NCI-H510A (cell line): ENCODE measurements at places on chromosomes 7 and 10.

DNA sequence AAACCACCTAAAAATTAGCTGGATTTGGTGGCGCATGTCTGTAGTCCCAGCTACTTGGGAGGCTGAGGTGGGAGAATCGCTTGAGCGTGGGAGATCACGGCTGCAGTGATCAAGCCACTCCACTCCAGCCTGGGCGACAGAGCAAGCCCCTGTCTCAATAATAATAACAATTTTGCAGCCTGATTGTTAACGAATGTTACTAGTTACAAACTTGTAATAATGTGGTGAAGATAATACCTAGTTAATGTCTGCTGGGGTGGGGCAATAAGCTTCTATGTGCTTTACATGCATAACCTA lies 1.2 kb upstream of the ATAD1 start:
- DNase-seq: no peak

DNA sequence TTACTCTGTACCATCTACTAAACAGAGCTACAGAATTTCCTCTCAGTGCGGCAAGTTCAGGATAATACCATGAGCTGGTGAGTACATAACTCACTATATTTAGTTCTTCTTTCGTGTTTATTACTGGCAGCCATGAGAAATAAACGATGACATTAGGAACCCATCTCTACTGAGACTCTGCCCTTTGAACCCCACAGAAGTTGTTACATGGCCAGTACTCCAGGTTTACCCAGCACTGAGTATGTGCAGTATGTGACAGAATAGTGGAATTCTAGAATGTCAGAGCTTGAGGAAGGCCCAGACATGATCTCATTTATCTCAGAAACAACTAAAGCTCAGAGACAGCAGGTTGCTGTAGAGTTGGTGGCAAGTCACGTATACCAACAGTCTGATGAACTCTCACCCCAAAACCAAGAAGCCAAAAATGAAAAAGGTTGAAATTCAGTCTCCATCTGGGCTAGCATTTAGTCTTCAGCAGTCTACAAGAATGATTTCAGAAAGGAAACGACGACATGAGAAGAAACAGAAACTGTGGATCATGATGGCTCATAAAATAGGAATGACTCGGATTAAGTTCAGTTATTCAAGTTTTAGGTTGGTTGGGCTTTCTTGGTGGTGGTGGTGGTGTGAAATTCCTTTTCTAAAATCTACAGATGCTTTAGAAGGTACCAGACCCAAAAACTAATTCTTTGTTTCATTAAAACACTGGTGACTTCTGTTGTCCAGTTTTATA lies 78.5 kb downstream of the SORBS1 start:
- no peak for DNase-seq

DNA sequence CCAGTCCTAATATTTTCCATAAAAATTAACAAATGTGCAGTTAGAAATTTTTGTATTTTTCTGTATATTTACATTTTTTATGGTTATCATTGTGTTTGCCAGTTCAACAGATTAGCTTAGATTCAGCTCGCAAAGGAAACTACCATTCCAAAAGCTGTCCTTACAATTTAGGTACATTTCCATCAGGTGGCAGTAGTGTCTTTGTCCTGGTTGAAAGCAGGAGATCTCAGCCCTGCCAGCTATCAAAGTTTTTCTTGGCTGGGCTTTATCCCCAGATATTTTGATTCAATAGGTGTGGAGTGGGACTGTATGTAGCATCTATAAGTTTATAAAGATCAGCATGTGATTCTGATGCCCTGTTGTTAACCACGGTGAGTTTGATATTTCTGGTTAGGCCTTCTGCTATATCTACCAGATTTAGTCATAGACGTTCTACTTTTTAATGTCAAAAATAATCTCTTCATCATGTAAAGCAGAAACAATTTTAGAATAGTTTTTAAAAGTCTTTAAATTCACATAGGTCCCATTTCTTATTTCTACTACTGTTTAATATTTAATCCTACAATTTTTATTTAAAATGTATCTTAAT lies 15.5 kb upstream of the ICA1 start:
- DNase-seq: no peak

DNA sequence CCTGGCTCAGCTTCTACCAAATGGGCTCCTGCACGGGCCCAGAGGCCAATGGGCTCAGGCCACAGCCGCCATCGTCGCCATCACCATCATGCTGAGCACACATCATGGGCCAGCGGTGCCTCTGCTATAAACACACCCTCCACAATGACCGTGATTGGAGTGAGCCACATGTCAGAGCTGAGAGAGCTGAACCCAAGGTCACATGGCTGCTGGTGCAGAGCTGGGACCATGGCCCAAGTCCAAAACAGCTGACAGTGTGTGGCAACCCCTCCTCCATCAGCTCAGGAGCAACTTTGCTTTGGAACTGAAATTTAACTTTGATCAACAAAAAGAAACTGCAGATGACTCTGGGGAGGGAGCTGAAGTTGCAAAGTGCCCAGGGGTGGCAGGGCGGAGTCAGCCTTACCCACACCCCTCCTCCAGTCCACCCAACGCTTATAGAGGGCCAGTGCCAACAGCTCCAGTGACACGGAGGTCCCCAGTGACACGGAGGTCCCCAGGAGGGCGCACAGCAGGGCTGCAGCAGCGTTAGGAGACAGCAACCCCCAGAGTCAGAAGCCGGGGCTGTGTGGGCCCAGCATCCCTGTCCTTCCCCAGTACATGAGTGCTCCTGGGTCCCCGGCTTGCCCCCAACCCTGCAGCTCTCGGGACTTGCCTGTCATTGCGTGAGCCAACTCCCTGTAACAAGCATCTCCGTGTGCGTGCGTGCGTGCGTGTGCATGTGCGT lies 249.6 kb downstream of the ELFN1 start:
- DNase-seq: no peak

DNA sequence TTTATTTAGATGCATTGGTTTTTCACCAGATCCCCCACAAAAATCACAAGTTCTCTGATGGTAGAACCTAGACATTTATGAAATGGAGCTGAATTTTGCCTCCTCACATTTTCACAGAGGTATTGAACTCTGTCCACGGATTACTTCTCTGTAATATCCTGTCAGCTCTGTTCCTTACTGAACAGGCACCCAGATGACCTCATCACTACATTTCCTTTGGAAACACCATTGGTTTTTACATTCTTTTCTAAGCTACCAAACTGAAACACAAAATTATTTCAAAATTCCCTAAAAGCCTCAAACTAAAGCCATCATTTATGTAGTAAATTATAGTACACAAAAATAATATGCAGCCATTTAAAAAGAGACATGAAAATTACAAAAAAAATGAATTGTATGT lies 98.3 kb upstream of the KCNIP2 start:
- DNase-seq: no peak

DNA sequence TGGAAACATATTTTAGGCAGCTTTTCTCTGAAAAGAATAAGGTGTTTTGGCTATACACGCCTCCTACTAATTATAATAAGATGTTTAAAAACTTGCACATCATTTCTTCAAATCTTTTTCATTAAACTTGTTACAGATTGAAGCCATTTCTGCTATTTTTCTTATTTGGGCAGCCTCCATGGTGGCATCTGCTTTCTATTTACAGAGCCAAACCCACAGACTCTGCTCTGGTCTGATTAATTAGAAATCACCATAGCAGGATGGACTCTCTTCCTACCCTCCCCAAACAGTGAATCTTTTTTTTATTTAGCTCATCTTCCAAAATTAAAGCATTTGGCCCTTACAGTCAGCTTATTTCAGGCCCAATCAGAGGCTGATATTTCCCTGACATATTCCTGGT lies 85.7 kb upstream of the AOAH start:
- DNase-seq: no peak

DNA sequence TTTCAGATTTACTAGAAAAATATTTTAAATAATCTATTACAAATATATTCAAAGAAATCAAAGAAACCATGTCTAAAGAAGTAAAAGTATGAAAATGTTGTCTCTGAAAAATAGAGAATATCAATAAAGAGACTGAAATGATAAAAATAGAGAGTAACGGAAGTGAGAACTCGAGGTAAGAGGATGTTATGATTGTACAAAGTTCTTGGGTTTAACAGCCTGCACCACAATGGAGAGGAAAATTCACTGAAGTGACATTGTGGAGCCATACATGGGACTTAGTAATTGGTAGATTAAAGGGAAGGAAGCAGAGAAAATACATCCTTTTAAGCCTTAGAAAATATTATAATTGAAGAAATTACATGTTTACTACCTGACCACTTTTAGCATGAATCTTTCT lies 77.9 kb downstream of the THSD7A start:
- DNase-seq: no peak

DNA sequence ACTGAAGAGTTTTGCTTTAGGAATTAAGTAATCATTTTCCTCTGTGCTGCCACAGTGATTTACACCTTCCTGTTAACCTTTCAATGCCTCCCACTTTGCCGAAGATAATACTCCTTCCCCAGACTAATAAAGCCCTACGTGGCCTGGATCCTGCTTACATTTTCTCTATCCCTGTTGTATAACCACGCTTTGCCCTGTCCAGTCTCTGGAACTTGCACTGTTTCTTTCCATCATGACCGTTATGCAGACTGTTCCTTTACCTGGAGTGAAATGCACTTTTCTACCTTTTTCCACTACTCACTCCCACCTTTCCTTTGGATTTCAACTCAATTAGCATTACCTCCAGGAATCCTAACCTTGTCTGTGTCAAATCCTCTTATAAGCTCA lies 154.4 kb downstream of the PRKG1 start:
- DNase-seq: no peak

GRCh38 chr7:42476255-42476654 lies 239.2 kb upstream of the GLI3 start:
- DNase-seq: no peak

DNA sequence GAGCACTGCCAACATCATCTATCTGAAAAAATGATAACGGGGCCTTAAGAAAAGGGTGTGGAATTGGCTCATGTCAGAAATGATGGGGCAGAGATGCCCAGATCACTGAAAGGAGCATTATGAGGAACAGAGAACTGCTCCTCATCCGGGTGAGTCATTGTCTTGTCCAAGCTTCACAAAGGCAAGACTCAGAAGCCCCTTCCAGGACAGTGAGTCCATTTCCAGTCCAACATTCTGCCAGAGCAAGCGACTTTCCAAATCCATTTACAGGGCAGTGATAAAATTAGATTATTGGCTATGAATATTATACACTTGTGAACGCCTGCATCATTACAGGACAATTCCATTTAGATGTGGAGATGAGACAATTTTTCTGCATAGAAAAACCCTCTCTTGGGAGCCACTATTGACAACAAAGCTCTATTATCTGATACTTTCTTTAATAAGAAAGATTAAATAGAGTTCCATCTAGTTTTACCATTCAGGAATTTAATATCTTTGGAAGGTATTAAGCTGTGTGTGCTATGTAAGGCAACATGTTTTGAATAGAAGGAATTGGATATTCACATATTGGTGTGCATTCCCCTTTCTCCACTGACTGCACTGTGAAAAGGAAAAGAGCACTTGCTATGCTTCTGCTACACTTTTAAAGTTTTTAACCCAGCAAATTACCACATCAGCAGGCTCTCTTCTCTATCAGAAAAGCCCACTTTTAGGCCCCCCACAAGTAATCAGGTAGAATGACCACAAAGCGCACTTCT lies 159.6 kb downstream of the NRP1 start:
- no peak for DNase-seq

GRCh38 chr7:6489612-6490011 lies 41.9 kb upstream of the DAGLB start:
- no peak for DNase-seq

DNA sequence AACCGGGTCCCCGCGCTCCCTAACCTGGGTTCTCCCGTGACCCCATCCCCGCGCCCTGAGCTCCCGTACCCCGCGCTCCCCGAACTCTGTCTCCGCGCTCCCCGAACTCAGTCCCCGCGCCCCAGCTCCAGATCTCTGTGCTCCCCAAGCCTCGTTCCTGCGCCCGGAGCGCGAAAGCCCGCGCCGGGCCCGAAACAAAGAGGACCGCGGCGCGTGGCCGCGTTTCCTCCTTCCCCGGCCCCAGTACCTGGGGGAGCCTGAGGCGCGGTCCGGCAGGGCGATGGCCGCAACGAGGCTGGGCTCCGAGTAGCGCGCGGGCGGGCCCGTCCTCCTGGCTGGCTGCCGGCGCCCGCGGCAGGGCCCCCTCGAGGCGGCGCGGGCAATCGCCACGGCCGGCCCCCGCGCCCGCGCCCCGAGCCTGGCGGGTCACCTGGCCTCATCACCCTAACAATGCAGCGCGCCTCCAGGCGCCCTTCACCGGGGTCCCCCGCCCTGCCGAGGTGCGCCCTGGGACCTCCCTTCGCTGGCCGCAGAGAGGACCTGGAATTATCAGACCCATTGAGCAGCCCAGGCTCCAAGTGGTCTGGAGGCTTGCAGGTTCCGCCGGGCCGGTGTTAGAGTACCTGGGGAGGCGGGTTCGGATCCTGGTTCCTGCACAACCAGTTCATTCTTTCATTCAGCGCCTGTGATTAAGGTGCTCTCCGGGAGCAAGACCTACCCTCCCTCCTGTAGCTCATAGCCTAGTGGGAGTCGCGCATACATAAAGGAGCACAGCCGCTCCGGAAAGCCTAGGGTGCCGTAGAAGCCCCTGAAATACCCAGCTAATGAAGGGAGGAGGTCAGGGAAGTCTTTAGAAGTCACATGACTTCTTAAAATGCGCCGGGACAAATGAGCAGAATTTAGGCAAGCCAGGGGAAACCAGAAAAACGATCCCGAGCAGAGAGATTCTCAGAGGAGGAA lies at the start of gene TNS3:
Gene TNS3, minus strand, starts transcription at position 308 of the 960 bp plus-strand sequence. CDS start 142,475 bp downstream, outside the sequence.
- DNase-seq: peak; percentile 20

DNA sequence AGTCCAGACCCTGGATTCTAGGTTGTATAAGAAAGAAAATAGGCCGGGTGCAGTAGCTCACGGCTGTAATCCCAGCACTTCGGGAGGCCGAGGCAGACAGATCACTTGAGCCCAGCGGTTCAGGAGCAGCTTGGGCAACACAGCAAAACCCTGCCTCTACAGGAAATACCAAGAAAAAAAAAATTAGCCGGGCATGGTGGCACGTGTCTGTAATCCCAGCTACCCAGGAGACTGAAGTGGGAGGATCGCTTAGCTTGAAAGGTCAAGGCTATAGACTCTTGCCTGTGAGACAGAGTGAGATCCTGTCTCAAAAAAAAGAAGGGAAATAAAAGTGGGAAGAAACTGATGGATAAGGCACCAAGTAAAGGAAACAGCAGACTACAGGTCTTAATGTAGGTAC lies 287.9 kb upstream of the KLF14 start:
- no peak for DNase-seq

DNA sequence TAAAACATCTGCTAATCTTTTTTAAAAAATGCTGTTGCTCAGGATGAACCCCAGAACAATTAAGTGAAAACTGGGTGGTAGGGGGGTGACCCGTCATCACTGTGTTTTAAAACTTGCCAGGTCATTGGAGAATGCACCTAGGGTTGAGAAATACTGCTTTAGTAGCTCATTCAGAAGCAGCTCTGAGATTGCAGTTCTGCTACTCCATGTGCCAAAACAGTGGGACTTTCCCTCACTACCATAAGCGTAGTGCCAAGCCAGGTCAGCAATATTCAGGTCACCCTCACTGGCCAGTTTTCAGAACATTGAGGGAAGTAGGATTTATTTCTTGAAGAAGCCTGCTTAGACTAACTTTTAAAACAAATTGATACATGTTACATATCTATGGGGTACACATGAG lies 5.2 kb downstream of the STEAP2 start:
- DNase-seq: no peak

- no peak for DNase-seq
Observed at GRCh38 chr10:88413412-88413811, 169.7 kb downstream of the RNLS start.
